ENCODE measurements at places on chromosomes 5 and 9.

GRCh38 chr5:163964671-163965070 lies 459.3 kb downstream of the MAT2B start:
- DNase-seq: no peak

GRCh38 chr5:18032744-18033143 lies 398.5 kb downstream of the TAF11L14 start:
- DNase-seq: no peak

DNA sequence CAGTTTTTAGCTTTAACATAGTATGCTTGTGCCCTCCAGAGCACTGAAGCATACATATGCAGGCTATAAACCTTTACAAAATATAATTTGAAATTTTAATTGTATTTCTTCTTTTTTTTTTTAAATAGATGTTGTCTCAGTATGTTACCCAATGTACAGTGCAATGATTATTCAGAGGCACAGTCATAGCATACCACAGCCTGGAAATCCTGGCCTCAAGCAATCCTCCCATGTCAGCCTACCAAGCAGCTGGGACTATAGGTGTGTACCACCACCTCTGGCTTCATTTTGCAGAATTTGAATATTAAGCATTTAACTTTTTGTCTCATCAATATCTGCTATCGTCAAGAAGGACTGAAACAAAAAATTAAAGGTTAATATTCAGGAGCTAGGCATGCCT lies 16.9 kb upstream of the ZNF782 start:
- no peak for DNase-seq

GRCh38 chr5:77971776-77972468 lies 195.8 kb upstream of the TBCA start:
- DNase-seq: no peak

- no peak for DNase-seq
Observed at GRCh38 chr9:27209034-27209433, 87.9 kb downstream of the EQTN start.

GRCh38 chr5:171478946-171479775 lies 59.7 kb downstream of the FGF18 start:
- DNase-seq: no peak

GRCh38 chr5:86807046-86808031 lies 189.6 kb downstream of the COX7C start:
- DNase-seq: no peak

GRCh38 chr5:102554082-102554481 lies 55.3 kb upstream of the SLCO6A1 start:
- no peak for DNase-seq

DNA sequence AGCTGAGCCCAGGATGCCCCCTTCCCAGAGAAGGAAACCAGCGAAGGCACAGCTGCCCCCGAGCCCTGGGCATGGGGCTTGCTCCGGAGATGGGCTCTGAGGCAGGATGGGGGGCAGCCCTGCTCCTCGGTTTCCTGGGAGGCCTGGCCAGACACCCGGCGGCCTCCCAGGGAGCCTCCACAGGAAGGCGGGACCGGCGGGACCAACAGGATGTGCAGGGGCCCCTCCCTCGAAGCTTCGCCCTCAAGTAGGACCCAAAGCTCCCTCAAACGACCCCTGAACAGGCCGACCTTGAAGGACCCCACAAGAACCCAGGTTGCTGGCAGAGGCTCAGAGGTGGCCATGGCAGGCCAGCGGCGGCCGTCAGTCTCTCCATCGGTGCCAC lies 11.7 kb downstream of the EXD3 start:
- DNase-seq: no peak

DNA sequence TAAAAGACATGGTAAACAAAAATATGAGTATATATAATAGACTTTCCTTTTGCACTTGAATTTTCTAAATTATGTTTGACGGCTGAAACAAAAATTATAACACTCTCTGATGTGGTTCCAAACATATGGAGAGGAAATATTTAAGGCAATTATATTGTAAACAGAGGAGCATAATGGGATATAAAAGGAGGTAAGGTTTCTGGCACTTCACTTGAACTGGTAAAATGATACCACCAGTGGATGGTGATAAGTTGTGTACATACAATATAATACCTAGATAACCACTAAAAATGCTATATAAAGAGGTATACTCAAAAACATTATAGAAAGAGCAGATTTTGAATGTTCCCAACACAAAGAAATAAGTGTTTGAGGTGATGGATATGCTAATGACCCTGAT lies 192.9 kb upstream of the RAD23B start:
- no peak for DNase-seq

DNA sequence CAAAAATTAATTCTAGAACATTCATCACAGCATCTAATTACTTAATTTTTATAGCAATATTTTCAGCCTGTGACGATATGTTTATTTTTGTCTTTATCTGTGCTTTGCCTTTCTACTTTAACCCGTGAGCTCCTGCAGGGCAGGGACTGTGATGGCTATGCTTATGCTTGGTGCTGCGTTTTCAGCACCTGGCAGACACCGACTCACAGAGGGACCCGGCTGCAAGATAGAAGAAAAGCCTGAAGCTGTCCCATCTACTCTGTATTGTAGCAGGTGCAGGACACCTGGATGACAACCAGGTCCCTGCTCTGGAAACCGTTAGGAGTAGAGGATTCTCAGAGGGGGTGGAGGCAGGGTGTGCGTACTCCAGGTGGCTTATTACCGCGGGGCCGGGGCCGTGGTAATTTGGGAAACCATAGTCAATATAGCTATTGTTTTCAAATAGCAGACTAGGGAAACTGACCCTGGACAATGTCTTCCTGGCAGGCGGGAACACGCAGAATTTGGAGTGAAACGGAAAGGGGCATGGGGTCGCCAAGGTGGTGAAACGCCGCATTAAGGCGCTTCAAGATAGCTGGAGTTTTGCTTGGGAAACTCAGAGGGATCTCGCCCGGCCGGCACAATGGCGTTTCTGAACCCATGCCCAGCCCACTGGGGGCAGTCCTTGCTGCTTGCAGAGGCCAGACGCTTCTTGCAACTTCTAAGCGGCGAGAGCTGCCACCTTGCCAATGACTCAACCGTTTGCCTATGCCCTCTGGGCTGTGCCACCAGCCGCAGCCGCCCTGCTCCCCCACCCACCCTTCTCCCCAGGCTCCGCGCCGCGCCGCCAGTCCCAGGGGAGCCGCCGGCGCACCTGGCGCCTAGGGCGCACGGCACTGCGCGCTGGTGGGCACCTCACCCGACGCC lies 140.1 kb upstream of the PALM2AKAP2 start:
- DNase-seq: peak; percentile 22

DNA sequence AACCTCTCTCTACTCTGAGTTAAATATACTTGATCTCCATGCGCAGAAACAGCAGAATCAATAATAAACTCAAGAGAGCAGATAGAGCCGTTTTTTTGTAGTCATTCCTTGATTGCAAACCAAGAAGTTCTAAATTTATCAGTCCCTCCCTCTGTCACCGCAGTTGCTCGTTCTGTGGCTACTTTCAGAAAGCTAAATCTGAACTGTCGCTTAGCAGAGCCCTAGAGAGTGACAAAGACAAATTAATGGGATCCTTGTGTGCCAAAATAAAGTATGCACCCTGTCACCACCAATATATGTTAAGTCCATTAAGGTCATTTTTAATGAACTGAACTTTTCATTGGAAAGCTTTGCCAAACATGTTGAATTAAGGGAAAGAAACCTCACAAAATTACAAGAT lies 218.3 kb downstream of the ADAMTSL1 start:
- no peak for DNase-seq

DNA sequence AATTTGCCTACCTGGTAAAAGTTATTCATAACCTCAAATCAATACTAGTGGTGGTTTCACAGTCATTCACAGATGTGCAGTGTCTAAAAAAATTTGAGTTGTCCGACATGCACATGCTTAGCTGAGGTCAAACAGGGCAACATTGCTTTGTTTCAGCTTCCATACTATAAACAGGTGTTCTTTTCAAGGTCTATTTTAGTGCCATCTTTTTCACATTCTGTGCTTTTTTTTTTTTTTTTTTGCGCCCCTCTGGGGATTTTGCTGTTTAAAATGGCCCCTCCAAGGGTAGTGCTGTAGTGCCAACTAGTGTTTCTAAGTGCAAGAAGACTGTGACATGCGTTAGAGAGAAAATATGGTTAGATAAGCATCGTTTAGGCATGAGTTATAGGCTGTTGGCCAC lies 14.5 kb downstream of the PHAX start:
- DNase-seq: no peak

- DNase-seq: no peak
Observed at GRCh38 chr9:33379666-33380389, 22.5 kb downstream of the AQP7 start.

DNA sequence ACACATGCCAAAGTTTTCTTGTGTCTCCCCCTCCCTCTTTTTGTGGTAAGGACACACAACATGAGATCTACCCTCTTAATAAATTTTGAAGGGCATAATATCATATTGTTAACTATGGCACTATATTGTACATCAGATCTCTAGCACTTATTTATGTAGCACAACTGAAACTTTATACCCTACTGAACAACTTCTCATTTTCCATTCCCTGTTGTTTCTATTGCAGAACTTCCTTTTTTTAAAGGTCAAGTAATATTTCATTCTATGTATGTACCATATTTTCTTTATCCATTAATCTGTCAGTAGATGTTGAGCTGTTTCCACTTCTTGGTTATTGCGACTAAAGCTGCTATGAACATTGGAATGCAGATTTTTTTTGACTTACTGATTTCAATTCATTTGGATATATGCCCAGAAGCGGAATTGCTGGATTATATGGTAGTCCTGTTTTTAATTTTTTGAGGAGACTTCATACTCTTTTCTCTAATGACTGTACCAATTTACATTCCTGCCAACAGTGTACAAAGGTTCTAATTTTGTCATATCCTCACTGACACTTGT lies 305.3 kb downstream of the PRR16 start:
- DNase-seq: no peak

GRCh38 chr9:4192450-4192849 lies 107.4 kb downstream of the GLIS3 start:
- no peak for DNase-seq

GRCh38 chr9:5593904-5594303 lies 35.0 kb upstream of the RIC1 start:
- DNase-seq: no peak

DNA sequence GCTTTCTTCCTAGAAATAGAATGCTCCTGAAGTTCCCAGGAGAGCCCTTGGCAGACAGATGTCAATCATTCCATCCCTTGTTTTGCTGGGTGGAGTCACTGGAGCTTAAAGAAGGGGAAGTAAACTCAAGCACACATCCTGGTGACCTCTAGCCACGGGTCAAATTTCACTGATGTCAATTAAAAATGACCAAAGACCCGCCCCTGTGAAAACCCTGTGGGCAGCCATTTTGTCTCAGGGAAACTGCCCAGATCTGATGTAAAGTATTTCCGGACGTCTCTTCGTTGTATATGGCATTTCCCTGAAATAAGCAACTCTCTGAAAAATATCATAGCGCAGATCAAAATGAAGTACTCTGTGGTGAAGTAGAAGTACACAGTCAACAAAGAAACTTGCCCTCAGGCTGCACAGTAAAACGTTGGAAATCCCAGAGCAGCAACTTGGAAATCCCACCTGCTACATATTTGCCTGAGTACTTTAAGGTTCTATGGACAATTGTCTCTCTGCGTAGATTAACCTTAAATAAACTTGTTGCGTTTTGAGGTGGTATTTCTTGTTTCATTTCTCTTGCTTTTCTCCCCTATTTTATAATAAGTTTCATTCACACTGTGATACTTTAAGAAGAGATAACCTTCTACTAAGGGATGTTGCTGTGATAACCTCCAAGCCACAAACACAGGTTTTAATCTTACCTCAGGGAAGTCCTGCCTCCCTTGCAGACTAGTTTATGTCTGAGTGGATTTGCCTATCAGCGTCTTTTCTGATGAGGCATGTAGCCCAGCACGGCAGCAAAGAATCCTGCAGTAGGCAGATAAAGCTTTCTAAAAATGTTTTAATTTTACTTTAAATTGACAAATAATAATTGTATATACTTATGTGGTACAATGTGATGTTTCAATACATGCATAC lies 60.9 kb upstream of the PIP5K1B start:
- DNase-seq: no peak

- DNase-seq: no peak
Observed at GRCh38 chr9:82091610-82092009, 103.0 kb downstream of the SPATA31D1 start.

GRCh38 chr9:693201-694091 lies 148.1 kb upstream of the DMRT1 start:
- DNase-seq: no peak

DNA sequence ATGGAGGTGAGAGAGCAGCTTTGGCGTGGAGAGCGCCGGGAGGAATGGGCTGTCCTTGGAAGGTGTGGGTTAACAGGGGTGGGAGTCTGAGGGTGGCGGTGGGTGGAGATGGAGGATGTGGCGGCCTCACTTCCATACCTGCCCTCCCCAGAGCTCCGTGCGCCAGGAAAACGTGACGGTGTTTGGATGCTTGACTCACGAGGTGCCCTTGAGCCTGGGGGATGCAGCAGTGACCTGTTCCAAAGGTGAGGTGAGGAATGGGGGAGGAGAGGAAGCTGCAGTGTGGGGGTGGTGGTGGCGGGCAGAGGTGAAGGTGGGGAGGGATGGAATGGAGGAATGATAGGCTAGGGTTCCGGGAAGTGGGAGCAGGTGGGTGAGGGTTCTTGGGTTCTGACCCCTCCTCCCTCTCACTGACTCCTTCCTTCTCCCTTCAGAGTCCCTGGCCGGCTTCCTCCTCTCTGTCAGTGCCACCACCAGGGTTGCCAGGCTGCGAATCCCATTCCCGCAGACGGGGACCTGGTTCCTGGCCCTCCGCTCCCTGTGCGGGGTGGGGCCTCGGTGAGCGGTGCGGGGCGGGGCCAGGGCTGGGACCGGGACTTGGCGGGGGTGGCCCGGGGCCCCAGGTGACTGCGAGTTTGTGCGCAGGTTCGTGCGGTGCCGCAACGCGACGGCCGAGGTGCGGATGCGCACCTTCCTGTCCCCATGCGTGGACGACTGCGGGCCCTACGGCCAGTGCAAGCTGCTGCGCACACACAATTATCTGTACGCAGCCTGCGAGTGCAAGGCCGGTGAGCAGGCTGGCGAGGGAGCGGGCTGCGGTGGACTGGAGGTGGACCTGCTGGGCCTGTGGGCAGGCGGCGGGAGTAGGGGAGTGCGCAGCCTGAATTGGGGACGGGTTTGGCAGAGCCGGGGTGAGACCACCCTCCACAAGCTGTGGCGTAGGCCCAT lies 17.1 kb downstream of the TMEM8B start:
- DNase-seq: no peak

GRCh38 chr5:159453209-159453608 lies 122.9 kb upstream of the IL12B start:
- no peak for DNase-seq

DNA sequence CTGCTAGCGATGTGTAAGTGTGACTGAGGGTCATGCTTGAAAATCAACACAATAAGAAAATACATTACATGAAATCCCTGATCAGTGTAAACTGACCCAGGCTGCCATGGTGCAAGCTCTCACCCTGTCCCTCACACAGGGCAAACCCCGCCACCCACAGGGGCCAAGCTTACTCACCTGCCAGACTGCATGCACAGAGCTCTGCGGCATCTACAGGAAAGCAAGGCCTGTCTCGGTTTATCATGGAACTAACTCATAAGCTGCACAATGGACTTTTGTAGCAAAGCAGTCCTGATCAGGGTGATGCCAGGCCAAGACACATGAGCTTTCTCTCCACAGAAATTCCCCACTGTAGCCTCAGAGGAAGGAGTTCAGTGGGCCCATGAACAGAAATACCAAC lies 9.7 kb downstream of the IPPK start:
- DNase-seq: no peak
